ENCODE measurements at places on chromosomes 1 and 21.

GRCh38 chr21:30605968-30606367 lies 5.1 kb downstream of the KRTAP22-1 start:
- no peak for DNase-seq

DNA sequence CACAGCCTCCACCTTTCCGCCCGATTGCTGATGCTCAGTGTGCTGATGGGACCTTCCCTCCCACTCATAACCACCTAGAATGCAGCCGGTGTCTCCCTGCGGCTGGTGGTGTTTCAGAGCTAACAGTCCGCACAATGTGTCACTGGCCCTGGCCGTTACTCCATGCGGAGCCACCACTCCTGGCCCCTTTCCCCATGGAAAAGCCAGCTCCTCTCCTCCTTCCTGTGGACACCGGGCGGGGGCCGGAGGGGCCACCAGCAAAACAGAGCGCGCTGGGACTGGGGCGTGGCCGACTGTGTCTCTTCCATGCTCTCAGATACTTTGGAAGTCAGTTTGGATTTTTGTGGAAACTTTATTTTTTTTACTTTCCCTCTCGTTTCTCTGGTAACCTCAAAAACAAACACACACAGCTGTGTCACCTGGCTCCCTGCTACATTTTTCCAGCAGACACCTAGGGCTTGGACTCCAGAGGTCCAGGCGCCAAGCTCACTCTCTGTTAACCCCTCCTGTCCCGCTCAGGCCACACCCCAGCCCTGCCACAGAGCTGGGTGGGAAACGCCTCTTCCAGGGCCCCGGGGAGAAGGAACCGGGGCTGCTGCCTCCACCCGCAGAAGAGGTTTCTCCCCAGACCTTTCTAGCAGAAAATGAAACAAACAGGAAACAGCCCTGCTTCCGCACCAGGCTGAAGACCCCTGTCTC lies 32.5 kb upstream of the COL6A2 start:
- DNase-seq = no peak

GRCh38 chr1:1911350-1912041 lies 3.6 kb upstream of the CALML6 start:
- no peak for DNase-seq

DNA sequence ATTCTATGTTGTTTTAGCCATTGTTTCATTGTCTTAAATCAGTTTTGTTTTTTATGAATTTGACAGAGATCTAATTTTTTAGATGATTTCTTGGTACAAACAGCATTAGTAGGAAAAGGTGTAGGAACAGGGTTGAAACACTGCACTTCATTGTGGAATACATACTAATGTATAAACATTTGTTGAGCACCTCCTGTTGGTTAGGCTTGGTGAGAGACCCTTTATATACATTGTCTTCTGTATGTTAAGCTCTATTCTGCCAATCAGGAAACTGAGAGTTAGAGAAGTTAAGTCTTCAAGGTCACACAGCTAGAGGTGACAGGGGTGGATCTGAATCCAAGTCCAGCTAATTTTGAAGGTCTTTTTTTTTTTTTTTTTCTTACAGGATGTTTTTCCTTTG lies 192.7 kb downstream of the VPS13D start:
- DNase-seq = no peak

- DNase-seq = no peak
Measured at GRCh38 chr1:217856342-217857034, 225.3 kb downstream of the SPATA17 start.

Measured in stimulated activated CD4-positive, alpha-beta T cell treated with anti-CD3 and anti-CD28 coated beads, Interleukin-12 subunit alpha, Interleukin-12 subunit beta, amount 100 ng/mL, for 4 hours (primary cell).